Activated naive CD8-positive, alpha-beta T cell treated with anti-CD3 and anti-CD28 coated beads, Interleukin-2, amount 50 U/mL, for 24 hours (primary cell): ENCODE measurements at places on chromosomes 4 and X.

GRCh38 chr4:25865586-25865985 lies 2.8 kb upstream of the SEL1L3 start:
- no peak for DNase-seq

DNA sequence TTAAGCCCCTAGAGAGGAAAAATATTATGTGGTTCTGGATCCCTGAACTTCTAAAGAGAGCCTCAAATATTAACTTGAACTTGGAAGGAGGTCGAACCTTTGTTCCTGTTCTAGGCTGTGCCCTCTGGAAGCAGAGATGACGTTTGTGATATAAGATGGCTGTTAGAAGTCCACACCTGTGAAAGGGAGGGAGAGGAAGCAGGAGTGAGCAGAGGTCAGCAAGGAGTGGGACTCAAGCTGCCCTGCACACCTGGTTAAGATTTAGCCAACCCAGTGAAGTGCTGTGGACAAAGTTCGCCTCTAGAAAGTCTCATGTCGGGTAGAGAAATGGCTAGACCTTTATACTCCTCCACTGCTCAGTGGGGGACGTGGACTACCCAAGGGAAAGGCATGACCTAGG lies 566.2 kb downstream of the MID1IP1 start:
- no peak for DNase-seq

DNA sequence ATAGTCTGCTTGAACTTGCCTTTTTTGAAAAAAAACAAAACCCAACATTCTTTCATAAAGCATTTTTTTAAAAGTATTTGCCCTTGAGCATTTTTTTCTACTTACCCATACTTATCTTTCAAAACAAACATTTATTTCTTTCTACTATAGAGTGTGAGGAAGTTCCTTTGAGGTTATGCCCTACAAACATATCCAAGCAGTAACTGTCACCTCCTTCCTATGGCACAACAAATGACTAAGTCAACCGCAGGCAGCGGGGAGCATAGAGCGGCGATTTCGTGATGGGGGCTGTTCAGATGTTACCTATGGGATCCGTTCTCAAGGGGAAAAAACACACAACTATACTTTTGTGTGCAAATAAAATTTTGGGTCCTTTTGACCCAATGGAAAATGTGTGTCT lies 19.4 kb downstream of the SPRY1 start:
- peak; percentile 68 for DNase-seq

- DNase-seq = peak; percentile 26
These were observed 21.8 kb upstream of the JAKMIP1 start for GRCh38 chr4:6221851-6222760.

GRCh38 chr4:61994036-61994435 lies 793.9 kb downstream of the ADGRL3 start:
- no peak for DNase-seq

GRCh38 chr4:85556283-85556682 lies 81.3 kb downstream of the ARHGAP24 start:
- DNase-seq = no peak

DNA sequence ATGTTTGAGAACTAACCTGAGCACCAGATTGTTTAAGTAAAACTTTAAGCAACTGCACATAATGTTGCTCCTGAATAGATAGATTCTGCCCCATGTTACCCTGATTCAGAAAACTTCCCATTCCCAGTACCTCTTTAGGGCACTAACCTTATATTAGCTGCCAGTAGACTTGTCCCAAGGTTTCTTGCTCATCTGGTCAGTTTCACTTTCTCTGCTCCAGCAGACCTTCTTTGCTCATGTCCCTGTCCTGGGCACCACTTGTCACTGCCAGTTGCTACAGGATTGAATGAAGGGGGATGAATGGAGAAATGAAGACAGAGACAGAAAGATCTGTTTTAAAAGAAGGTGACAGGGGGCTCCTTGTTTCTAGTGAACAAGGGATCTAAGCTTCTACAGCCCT lies 65.2 kb upstream of the UGT2B10 start:
- DNase-seq = no peak

- no peak for DNase-seq
These were observed 179.0 kb downstream of the KCNIP4 start for GRCh38 chr4:21769404-21770147.

DNA sequence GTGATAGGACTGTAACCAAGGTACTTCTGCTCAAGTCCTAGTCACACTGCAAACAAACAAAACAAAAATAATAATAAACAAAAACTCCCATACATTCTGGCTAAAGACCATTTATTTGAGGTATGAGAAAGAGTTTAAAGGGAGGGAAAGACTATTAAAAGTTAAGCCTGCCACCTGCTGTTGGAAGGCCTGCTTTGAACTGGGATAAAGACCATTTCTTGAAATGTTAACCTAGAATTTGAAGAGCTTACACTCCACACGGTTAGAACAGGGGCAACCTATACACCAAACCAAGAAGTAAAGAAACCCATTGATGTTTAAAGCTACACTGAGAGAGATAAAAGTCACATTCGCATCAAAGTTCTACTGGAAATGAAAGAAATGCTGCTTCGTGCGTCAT lies 548.7 kb upstream of the DIPK2B start:
- DNase-seq = no peak

DNA sequence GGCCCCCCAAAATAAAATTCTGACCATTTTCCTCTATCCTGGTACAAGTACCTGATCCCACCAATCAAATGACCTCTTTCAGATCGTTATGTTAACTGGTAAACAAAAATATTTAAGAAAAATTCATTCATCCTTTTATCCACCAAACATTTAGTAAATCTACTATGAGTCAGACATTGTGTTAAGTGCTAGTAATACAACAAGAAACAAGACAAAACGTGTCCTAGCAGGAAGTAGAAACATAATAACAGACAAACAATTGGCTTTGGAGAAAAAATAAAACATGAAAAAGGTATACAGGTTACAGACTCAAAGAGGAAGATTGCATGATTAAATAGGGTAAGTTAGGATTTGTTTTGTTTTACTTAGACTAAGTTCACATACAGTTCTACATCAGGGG lies 43.7 kb downstream of the ANTXR2 start:
- no peak for DNase-seq

GRCh38 chr4:182880387-182881356 lies 36.5 kb downstream of the DCTD start:
- no peak for DNase-seq

GRCh38 chr4:163702736-163703135 lies 208.2 kb downstream of the TMA16 start:
- DNase-seq = no peak

GRCh38 chr4:187357045-187357643 lies 633.5 kb upstream of the FAT1 start:
- DNase-seq = no peak

DNA sequence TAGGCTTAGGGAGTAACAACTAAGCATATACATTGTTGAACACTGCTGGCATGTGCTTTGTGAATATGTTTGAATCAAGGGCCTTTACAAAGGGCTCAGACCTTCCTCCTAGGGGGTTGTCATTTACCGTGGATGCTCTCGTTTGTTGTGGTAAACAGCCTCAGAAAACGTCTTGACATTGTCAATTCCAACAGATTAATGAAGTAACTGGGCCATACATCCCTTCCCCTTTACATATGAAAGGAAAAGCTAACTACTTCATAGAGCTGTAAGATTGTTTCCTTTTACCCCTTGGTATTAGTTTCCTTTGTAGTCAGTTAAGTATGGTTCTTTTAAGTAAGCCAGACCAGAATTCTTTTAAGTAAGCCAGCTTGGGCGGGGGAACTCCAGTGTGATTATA lies 42.9 kb downstream of the FAT4 start:
- DNase-seq = no peak
